ENCODE measurements at places on chromosomes 1 and 21. TPM values are rescaled to one million over a fixed set of nuclear protein-coding genes. Genes with fewer than 3 reads are reported as not detected.
A peak's percentile ranks its signal among the peaks of the same experiment; 100 is the strongest.

DNA sequence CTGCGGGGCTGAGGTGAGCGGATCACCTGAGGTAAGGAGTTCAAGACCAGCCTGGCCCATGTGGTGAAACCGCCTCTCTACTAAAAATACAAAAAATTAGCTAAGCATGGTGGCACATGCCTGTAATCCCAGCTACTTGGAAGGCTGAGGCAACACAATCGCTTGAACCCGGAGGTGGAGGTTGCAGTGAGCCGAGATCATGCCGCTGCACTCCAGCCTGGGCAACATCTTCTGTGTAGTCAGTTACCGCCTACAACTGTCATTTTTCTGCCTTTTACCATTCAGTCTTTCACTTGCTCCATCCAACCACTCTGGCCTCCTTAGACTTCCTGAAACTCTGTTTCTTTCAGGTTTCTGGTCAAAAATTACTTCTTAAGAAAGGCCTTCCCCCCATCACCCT is 2.2 kb downstream of the MYCBP start:
- DNase-seq: no peak

Gene CZIB
- 40.7 TPM for total RNA-seq

DNA sequence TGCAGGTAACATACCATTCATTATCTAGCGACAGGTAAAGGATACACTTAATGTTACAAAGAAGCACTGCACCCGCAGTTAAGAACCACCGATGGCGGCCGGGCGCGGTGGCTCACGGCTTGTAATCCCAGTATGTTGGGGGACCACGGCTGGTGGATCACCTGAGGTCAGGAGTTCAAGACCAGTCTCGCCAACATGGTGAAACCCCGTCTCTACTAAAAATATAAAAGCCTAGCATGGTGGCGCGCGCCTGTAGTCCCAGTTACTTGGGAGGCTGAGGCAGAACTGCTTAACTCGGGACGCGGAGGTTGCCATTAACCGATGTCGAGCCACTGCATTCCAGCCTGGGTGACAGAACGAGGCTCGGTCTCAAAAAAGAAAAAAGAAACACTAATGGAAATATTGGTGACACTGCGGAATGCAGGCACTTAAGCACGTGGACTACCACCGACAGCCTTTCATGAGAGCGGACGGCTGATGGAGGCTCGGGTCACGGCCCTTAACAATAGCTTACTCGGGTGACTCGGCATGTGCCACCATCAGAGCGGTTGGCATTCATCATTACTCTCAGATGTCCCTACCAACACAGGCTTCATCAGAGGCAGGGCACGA is 542 bp downstream of the GAS5 start:
- DNase-seq: no peak

DNA sequence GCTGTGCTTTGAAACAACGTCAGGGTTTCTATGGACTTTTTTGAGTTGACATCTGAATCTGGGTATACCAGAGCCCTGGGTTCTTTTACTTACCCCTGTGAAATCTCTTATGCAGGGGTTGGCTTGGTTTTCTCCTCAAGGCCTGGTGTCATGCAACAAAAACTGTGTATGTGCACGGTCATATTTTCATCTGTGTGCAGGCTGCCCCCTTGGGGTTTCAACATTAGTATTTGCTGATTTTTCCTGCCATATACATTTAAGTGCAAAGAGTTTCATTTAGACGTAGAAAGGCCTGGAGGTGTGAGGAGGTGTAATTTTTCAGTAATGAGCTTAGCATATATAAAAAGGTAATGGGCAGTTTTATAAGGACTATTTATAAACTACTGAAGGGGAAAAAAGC is 22.0 kb upstream of the ZBTB18 start:
- DNase-seq: peak; percentile 20

- DNase-seq: no peak
These were observed at the start of gene SPRR2A for GRCh38 chr1:153057375-153057774. SPRR2A (minus strand) TSS chr1:153057512; CDS start chr1:153056735, 777 bp downstream.

GRCh38 chr21:42125571-42126544 is 54.7 kb downstream of the UMODL1 start:
- DNase-seq: no peak

DNA sequence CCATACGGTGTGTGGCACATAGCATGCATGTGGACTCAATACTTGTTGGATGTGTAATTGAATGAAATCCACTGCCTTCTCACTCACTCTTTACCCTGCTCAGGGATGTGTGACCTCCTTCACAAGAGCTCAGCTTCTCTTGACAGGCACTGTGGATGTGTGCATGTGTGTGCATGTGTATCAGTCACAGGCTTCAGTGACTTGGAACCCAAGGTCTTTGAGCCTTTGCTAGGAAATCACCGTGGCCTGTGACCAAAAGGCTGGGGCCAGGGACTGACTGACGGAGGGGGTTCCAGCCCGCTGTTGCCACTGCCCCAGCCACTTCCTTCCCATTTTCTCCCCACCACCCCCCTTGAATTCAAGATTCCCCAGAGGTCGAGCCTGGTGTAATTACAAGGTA is 144.4 kb upstream of the POU3F1 start:
- DNase-seq: no peak

Gene PPFIA4
- 4.8 TPM for total RNA-seq

DNA sequence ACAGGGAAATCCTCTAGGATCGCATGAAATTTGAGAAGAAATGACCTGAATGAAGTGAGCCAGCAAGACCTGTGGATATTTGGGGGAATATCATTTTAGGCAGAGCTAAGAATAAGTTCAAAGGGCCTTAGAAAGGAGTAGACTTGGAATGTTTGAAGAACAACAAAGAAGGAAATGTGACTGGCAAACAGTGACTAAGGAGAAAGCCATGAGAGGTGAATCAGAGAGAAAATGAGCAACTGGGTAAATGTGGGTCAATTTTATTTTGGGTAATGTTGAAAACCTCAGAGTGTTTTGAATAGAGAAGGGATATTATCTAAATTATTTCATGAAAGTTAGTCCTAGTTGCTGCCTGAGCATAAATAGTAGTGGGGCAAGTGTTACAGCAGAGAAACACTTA is 672.8 kb downstream of the LMO4 start:
- DNase-seq: no peak

Gene NPHS2
- total RNA-seq: not detected

Gene LRRC53
- not detected for total RNA-seq

DNA sequence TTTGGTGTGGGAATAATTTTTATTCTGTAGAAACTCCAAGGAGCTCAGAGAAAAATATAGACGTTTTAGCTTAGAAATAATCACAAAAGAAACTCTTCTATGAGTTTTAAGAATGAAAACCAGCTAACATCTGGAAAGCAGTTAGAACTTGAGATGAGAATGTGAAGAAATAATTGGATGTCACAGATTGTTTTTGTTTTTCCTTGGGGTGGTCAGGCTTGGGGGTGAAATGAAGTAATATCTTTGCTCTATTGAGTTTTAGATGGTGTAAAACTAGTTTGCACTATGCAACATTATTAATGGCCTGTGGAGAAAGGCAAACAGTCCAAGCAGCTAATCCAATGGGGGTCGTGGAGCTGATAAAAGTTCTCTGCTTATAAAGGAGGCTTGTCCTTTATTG is 101.2 kb downstream of the FMN2 start:
- no peak for DNase-seq

DNA sequence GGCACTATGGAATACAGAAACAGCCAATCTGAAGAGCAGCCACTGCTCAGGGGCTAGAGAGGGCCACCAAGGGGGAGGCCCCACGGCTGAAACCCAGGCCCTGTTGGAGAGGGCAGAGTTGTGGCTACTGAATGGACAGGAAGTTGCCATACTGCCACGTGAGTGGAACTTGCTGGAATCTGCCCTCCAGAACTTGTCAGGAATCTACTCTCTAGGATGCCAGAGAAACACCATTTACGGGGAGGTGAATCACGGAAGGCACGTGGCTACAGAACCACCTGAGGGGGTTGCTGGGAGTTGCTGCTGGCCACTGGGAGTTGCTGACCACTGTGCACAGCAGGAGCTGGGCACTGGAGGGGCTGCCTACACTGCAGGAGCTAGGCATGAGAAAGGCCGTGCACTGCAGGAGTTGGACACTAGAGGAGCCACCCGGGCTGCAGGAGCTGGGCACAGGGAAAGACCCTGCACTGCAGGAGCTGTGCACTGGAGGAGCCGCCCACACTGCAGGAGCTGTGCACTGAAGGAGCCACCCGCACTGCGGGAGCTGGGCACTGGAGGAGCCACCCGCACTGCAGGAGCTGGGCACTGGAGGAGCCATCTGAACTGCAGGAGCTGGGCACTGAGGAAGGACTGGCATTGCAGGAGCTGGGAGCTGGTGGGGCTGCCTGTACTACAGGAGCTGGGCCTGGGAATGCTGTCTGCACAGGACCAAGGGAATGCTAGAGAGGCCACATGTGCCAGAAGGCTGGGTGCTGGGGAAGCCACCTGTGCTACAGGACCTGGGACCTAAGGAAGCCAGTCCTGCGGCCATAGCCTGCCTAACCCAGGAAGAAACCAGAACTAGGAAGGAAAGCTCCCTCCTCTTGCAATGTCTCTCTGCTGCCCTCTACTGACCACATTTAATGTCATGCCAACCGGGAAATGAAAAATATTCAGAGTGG is 343.4 kb downstream of the MATN1 start:
- peak; percentile 78 for DNase-seq

Gene NVL
- total RNA-seq: 25.3 TPM

DNA sequence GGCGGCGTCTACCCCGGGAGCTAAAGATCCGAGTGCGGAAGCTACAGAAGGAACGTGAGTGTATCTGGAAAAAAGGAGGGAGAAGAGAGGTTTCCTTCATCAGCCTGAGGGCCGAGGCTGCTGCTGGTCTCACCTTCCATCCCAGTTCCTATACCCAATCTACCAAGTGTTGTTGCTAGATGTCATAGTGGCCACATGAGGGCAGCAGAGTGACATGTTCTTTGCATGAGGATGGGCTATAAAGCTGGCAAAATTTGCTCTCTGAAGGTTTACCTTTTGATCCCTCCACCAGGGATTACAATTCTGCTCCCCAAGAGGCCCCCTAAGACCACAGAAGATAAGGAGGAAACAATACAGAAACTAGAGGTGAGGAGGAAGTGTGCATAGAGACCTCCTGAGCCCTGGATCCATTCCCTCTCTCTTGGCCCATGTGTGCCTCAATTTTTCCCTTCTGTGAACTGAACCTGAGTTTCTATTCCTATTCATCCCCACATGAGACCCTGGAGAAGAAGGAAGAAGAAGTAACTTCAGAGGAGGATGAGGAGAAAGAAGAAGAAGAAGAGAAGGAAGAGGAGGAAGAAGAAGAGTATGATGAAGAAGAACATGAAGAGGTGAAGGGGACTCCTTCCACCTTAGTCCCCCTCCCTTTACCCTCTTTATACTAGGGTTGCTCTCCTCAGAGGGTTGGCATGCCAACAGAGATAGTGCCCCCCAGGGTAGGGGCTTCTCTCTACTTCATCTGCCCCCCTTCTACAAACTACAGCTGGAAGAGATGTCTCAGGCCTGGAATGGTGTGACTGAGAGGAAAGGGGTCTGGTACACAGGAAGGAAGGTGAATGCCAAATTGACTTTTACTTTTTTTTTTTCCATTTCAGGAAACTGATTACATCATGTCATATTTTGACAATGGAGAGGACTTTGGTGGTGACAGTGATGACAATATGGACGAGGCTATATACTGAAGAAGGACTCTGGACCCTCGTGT is 13.3 kb downstream of the POLR3GL start:
- peak; percentile 93 for DNase-seq

- no peak for DNase-seq
These were observed 19.5 kb upstream of the DDR2 start for GRCh38 chr1:162612606-162613400.

GRCh38 chr1:99239690-99240089 is 24.6 kb upstream of the PLPPR4 start:
- DNase-seq: no peak
